ENCODE measurements at places on chromosomes 16 and 17. TPM values are rescaled to one million over a fixed set of nuclear protein-coding genes. Genes with fewer than 3 reads are reported as not detected.
A peak's percentile ranks its signal among the peaks of the same experiment; 100 is the strongest.

The PAFAH1B1 gene
- 123 TPM for total RNA-seq

The NGFR gene
- 0.28 TPM for total RNA-seq

GRCh38 chr17:13480877-13481276, 120.9 kb downstream of the HS3ST3A1 start:
- H3K36me3 ChIP-seq, result no peaks in the 10 kb centered on the region
- H3K27ac ChIP-seq, result no peak overlapping the region
- DNase-seq, result no peak
- no peaks in the 10 kb centered on the region for H3K4me1 ChIP-seq
- no peak overlapping the region for H3K4me3 ChIP-seq

The HID1 gene
- 13.2 TPM for total RNA-seq

DNA sequence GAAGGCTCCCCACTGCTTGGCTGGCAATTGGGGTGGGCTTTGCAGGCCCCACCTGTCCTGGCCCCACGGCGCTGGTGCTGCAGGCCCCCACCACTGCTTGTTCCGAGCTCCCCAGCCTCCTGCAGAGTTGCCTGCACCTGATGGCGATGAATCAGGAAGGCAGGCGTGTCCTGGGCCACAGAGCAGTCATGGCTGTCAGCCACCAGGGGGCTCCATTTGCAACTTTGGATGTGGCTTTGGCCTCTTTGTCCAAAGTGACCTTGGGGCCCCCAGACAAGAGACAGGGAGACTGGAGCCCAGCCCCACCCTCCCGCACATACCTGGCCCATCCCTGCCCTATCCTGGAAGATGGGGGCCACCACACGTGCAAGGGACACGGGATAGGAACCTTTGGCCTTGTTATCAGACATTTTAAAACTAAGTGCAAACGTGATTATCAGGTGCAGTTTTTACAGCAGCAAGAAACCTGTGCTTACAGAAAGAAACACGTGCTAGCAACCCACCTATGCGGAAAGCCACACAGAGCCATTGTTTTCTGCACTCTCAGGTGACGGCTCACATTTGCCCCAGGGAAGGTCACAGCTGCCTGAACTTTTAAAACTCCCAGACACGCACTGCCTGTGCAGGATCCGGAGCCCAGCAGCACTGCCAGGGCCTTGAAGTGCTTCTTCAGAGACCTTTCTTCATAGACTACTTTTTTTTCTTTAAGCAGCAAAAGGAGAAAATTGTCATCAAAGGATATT, at the start of gene DNASE1:
TSS of gene DNASE1 (plus strand) at position 443 of the 743 bp plus-strand sequence. CDS start 683 bp downstream, outside the sequence.
- H3K4me3 ChIP-seq, result no peak within 1 kb of the TSS
- peaks cover 3% of the 10 kb centered on the region for H3K4me1 ChIP-seq
- H3K27me3 ChIP-seq, result no peaks in the 10 kb centered on the region

The CD300LB gene
- total RNA-seq, result not detected

DNA sequence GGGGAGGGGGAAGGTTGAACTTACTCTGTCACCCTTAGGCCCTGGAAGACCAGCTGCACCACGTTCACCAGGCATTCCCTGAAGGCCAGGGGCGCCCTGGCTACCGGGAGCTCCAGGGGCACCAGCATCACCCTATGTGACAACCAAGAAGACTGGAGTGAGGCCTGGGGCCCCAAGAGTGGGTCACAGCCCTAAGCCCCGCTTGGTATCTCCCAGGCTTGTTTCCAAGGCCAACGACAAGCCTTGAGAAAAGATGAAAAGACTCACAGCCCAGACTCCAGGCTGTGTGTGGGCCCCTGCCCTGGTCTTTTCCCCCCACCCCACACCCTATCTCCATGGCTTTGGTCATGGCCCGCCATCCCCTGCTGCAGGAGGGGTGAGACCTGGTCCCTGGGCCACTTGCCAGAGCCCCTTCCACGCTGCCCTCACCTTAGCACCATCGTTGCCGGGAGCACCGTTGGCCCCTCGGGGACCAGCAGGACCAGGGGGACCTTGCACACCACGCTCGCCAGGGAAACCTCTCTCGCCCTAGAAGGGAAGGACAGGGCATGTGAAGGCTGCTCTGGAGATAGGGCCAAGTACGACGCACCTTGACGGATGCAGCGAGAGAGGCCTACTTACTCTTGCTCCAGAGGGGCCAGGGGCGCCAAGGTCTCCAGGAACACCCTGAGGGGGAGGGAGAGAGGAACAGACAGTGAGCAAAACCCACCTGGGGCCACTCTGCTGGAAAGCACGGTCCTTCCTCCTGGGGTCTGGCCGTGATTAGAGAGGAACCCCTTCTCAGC, 9.9 kb downstream of the COL1A1 start:
- H3K27me3 ChIP-seq, result peaks cover 56% of the 10 kb centered on the region
- no peak overlapping the region for H3K4me3 ChIP-seq
- H3K4me1 ChIP-seq, result no peaks in the 10 kb centered on the region
- DNase-seq, result no peak

DNA sequence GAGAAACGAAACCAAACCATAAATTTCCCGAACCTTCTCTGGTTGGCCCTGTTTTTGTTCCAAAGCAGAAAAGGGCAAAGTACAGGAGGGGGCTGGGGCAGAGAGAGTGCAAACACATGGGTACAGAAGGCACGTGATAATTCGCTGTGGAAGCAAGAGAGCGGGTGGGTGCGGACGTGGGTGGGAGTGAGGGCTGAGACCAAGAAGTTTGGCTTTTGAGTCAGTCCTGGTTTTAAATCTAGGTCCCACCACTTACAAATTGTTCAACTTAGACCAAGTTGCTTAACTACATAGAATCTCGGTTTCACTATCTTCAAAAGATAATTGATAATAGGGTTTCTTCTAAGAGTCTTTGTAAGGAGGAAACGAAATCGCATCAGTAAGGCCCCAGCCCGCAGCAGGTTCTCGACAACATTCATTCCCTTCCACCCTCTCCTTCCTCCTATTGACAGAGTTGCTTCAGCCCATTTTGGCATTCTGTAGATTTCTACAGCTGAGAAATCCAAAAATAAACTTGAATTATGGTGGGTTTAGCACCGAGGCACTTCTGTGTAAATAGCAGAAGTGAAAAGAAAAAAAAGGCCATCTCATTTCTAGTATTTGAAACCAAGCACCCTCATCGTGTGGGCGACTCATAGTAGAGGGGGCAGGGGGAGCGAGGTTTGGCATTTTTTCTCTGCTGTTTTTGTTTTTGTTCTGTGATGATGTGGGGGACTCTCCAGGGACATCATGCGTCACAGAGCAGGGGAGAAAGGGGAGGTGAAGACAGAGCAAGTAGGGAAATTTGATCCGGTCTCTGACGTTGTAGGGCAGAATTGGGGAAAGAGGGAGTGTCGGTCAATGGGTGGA, 33.6 kb upstream of the CCR7 start:
- H3K27ac ChIP-seq, result peak overlapping the region; percentile 99
- H3K27me3 ChIP-seq, result no peaks in the 10 kb centered on the region
- peak; percentile 48 for DNase-seq
- no peak overlapping the region for H3K4me3 ChIP-seq

- no peaks in the 10 kb centered on the region for H3K27me3 ChIP-seq
- peaks cover 22% of the 10 kb centered on the region for H3K4me1 ChIP-seq
- peak overlapping the region; percentile 99 for H3K27ac ChIP-seq
- H3K36me3 ChIP-seq, result no peaks in the 10 kb centered on the region
- peak overlapping the region; percentile 57 for H3K4me3 ChIP-seq
These were observed 2.9 kb downstream of the TMEM107 start for GRCh38 chr17:8173056-8173870.

- peaks cover 15% of the 10 kb centered on the region for H3K4me1 ChIP-seq
- H3K27ac ChIP-seq, result no peak overlapping the region
- H3K36me3 ChIP-seq, result no peaks in the 10 kb centered on the region
- H3K4me3 ChIP-seq, result no peak overlapping the region
- peaks cover 83% of the 10 kb centered on the region for H3K27me3 ChIP-seq
These were observed 6.3 kb upstream of the NPTX1 start for GRCh38 chr17:80482555-80483308.

The NAGS gene
- 1.8 TPM for total RNA-seq

DNA sequence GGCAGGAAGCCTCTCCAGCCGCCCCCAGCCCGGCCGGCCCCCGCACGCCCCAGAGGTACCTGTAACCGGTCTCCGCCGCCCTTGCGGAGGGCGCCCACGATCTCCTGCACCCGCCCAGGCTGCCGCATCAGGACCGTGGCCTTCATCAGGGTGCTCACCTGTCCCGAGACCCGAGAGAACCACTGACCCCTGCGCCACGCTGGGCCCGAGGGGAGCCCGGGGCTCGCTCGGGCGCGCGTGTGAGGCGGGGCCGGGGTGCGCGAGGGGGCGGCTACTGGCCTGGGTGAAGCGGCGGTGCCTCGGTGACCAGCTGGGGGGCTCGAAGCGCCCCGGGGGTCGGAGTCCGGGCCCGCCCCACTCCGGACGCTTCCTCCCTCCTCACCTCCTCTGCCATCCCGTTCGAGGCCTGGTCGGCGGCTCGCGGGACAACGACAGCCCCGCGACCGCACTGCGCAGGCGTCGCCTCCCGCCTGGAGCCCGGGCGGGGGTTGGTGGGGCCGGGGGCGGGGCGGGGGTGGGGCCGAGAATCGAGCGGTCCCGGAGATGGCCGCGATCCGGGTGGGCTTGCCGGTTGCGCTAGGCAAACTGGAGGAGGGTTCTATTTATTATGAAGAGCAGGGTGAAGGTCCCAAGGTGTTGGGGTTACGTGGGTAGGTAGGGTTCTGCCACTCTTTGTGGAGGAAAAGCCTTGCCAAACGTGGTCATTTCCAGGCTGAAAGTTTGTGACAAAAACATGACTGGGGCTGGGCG, at the start of gene NT5C3B:
TSS of gene NT5C3B (minus strand) at position 433 of the 750 bp plus-strand sequence. CDS start at position 394, 39 bp downstream.
- peaks cover 3% of the 10 kb centered on the region for H3K4me1 ChIP-seq
- H3K27ac ChIP-seq, result no peak within 1 kb of the TSS
- peak; percentile 28 for DNase-seq
- H3K36me3 ChIP-seq, result peaks cover 3% of the 10 kb centered on the region
- H3K27me3 ChIP-seq, result no peaks in the 10 kb centered on the region
- peak within 1 kb of the TSS; percentile 64 for H3K4me3 ChIP-seq

DNA sequence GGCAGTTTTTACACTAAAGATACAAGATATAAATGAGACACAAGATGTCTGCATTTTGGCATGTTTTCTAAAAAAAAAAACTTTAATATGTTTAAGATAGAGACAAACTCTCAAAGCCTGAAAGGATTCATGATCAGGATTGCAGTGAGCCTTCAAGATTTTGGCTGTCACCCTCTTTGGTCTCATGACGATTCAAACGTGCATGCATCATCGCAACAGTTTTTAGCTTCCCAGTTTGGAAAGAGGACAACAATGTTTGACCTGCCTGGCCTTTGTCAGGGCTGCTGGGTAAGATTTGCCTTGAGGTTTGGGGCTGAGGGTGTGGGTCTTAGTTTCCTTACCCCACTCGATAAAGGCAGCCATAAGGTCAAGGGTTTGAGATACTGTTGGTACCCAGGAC, 134.1 kb downstream of the RGS9 start:
- no peak overlapping the region for H3K4me3 ChIP-seq
- no peaks in the 10 kb centered on the region for H3K4me1 ChIP-seq
- H3K27ac ChIP-seq, result no peak overlapping the region

DNA sequence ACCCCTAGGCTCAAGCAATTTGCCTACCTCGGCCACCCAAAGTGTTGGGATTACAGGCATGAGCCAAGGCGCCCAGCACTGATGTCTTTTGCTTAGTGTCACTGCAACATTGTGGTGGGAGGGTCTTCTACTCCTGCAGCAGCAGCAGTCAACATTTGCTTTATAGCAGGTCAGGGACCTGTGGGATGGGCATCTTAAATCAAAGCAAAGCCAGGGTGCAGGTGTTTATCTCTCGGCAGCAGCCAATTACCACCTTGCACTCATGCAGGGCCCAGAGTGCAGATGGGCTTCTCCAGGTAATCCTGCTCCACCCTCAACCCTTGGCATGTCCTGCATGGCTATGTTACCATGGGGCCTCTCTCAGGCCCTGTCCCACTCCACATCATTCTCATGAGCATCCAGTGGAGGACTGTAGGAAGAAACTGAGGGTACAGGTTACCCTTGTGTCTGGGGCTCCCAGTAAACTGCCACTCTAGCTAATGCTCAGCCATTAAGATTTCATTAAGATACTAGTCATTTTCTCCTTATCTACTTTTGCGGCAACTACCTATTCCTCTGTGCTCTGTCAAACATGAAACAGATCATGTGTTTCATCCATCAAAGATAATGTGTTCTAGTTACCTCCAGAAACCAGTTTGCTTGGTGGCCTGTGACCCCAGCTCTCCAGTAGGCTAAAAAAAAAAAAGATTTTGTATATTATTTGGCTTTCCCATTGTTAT, 16.8 kb downstream of the ADGRG5 start:
- H3K4me1 ChIP-seq, result peaks cover 7% of the 10 kb centered on the region
- H3K27me3 ChIP-seq, result no peaks in the 10 kb centered on the region
- no peak overlapping the region for H3K4me3 ChIP-seq

The SCGB1C2 gene
- not detected for total RNA-seq

The AOC2 gene
- 3.2 TPM for total RNA-seq

GRCh38 chr17:973053-973452, 6.5 kb downstream of the NXN start:
- H3K4me3 ChIP-seq, result no peak overlapping the region
- peaks cover 60% of the 10 kb centered on the region for H3K27me3 ChIP-seq
- H3K36me3 ChIP-seq, result no peaks in the 10 kb centered on the region
- DNase-seq, result no peak
- peaks cover 1% of the 10 kb centered on the region for H3K4me1 ChIP-seq

- H3K27me3 ChIP-seq, result no peaks in the 10 kb centered on the region
- H3K4me1 ChIP-seq, result peaks cover 6% of the 10 kb centered on the region
- DNase-seq, result no peak
- H3K27ac ChIP-seq, result no peak overlapping the region
- no peak overlapping the region for H3K4me3 ChIP-seq
These were observed 29.5 kb downstream of the MBTD1 start for GRCh38 chr17:51230306-51230705.

DNA sequence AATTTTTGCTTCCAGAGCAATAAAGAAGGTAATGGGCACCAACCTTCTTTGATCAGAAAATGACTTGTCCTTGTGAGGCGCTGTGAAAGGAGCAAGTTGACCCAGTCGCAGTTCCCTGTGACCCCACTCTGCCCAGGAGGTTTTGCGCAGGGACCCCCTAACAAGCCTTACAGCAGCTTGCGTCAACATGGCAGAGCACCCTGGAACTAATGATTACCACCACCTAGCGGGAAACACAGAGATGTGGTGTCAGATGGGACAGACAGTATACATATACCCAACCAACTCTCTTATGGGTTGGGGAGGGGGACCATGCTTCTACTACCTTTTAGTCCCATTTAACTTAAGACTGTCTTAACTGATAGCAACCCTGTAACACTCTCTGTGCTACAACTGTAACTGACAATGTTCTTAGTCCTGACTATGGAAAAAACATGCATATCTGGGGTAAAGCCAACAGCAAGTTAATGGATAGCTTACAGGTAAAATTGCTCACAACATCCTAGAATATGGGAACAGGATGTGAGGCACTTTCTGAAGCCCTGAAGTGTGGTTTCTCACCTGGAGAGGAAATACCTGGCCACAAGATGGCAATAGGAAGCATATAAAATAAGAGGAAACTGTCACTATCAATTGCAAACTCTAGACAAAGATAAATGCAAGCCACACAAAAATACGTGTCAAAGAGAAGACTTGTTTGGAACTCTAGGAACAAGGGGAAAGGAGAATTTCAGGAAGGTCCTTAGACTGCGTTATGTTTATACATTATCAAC, 3.0 kb downstream of the KARS1 start:
- H3K4me3 ChIP-seq, result no peak overlapping the region
- no peak for DNase-seq
- H3K27ac ChIP-seq, result peak overlapping the region; percentile 3
- H3K27me3 ChIP-seq, result no peaks in the 10 kb centered on the region
- peaks cover 10% of the 10 kb centered on the region for H3K36me3 ChIP-seq

The CCL13 gene
- total RNA-seq, result not detected

GRCh38 chr17:38703742-38704605, 1.1 kb upstream of the MLLT6 start:
- H3K36me3 ChIP-seq, result peaks cover 18% of the 10 kb centered on the region
- DNase-seq, result peak; percentile 47
- no peaks in the 10 kb centered on the region for H3K27me3 ChIP-seq
- peak overlapping the region; percentile 95 for H3K27ac ChIP-seq

All from T-cell (primary cell).